ENCODE measurements at places on chromosomes 13 and 19. TPM values are rescaled to one million over a fixed set of nuclear protein-coding genes. Genes with fewer than 3 reads are reported as not detected.

Gene ZNF808
- 25.6 TPM for total RNA-seq

GRCh38 chr19:52198678-52199077, 8.8 kb downstream of the PPP2R1A start:
- ATAC-seq: no peak

DNA sequence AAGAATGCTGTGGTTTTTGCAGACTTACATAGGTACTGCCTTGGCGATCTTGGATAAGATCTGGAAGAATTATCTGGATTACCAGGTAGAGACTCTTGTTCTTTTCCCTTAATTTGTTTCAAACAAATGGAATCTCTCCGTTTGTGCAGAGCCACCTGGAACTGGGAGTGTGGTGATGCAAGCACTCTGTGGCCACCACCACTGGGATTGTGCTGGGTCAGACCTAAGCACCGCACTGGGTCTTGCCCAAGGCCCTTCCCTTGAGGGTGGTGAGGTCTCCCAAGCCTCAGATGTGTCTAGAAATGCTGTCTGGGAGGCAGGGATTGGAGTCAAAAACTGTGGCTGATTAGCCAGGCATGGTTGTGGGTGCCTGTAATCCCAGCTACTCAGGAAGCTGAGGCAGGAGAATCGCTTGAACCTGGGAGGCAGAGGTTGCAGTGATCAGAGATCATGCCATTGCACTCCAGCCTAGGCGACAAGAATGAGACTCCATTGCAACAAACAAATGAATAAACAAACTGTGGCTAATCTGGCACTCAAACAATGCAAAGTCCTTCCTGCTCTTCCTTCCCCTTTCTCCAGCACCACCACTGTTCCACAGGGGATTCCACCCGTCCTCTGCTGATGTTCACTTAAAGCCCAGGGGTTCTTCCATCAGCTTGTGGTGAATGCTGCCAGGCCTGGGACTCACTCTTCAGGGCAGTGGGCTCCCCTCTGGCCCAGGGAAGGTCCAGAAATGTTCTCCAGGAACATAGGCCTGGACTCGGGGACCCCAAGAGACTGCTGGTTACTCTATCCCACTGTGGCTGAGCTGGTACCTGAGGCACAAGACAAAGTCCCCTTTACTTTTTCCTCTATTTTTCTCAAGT, 10.8 kb upstream of the CEACAM1 start:
- no peak for ATAC-seq

DNA sequence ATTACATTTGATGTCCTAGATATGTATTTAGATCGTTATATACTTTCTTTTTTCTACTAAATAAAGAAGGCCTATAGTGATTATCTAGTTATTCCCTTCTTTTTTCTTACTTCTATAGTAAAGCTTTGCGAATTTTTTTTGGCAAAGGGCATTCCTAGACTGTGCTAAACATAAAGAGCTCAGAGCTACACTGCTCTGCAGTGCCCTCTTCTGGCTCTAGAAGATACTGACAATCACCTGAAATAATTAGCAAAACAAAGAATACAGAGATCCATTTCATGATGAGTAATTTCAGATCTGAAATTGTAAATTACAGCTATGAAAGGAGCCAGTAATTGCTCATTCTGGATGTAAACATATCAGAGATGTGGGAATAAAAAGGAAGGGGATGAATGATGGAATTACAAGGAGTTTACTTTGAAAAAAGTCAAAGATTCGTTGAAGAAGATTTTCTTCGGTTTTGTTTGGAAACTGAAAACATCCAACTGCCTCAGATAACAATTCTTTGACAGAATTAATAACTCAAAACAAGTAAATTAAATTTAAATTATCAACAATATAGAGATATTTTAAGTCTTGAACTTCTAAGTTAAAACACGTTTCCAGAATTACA, 288.5 kb downstream of the NALCN start:
- ATAC-seq: no peak

- ATAC-seq: peak; percentile 35
These were observed 148.6 kb upstream of the SOX21 start for GRCh38 chr13:94860981-94861407.

GRCh38 chr13:60152114-60152513, 11.6 kb downstream of the DIAPH3 start:
- ATAC-seq: no peak

Gene IGSF23
- total RNA-seq: not detected

DNA sequence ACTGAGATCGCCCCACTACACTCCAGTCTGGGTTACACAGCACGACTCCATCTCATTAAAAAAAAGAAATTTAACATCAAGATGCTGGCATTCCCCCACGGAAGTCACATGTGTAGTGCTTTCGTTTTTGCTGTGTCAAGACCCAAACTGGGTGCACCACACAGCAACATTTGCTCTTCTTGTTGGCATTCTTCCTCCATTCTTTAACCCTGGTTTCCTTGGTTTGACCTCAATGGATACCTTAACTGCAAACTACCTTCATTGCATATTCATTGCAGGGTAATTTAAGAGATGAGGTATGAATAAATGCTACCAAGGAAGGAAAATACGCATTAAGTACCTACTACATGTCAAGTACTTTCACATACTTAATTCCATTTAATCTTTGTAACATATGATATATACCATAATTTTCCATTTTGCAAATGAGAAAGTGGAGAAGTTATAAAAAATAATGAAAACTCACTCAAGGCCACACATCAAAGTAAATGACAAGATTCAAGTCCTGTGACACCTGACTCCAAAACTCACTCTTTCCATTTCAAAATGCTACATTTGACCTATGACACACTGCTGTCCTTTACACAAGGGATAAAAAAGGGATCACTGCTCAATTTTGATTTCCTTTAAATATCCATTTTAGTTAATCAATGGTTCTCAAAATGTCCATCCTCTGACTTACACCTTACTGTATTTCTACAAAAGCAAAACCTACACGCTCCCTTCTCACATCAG, 59.2 kb downstream of the STK24 start:
- ATAC-seq: no peak

DNA sequence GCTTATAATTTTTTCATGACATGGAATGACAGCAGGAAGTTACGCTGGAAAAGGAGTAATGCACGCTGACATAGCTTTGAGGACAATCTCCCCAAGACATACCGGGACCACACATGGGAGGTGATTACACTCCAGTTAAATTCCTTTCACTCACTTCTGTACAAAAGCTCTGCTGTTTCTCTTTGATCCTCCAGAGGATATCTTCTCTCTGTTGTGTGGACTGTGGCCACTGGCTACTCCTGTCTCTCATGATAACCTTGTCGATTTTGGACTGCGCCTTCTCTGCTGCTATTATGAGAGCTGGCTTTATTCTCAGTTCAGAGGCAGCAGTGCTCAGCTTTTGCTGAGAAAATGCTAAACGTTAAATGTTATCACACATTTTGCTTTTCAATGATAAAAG, 464.6 kb downstream of the FGF9 start:
- no peak for ATAC-seq

DNA sequence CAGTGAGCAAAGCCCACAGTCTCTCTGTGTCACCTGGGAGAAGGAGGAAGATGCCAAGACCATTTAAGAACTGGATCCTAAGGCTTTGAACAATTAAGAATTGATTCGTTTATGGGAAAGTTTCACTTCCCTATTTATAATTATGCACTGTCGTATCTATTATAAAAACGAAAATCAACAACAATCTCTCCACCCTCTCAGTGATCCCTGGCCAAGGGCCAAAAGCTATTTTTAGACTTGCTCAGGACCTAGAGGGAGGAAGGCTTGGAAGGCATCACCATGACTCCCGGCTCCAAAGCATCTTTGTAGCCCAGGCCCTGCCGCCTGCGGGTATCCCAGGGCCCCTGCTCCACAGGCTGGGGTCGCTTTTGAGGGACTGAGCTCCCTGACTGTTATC, 1.3 kb downstream of the RHPN2 start:
- no peak for ATAC-seq

GRCh38 chr13:94682229-94682628, 30.1 kb downstream of the SOX21 start:
- no peak for ATAC-seq

Gene KLK14
- total RNA-seq: not detected

GRCh38 chr19:18672606-18673337, 10.7 kb upstream of the CRTC1 start:
- ATAC-seq: peak; percentile 34

GRCh38 chr19:30671622-30672051, 299.5 kb downstream of the ZNF536 start:
- no peak for ATAC-seq

Gene PRTN3
- total RNA-seq: not detected

Gene LYPD5
- total RNA-seq: 7.2 TPM

DNA sequence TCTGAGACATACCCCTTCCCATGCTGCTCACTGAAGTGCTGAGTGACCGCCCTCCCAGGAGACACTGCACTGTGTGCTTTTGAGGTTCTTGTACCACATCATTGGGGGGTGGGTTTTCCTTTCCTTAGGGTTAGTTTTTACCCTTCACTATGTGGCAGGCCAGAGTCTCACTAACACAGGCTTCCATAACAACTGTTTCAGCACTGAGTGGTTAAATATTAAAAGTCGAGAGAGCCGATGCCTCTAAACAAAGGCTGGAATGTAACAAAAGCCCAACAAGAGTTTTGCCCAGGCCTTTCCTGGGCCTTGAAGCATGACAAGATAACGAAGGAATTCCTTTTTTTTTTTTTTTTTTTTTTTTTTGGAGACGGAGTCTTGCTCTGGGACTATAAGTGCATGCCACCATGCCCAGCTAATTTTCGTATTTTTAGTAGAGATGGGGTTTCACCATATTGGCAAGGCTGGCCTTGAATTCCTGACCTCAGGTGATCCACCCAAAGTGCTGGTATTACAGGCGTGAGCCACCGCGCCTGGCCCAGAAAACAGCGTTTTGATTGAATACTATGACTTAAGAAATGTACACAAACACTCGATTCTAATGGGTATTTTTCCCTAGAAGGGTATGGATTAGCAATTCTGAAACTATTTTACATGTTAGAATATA, 46.5 kb downstream of the ZNF823 start:
- no peak for ATAC-seq

Gene LMTK3
- 1.2 TPM for total RNA-seq

DNA sequence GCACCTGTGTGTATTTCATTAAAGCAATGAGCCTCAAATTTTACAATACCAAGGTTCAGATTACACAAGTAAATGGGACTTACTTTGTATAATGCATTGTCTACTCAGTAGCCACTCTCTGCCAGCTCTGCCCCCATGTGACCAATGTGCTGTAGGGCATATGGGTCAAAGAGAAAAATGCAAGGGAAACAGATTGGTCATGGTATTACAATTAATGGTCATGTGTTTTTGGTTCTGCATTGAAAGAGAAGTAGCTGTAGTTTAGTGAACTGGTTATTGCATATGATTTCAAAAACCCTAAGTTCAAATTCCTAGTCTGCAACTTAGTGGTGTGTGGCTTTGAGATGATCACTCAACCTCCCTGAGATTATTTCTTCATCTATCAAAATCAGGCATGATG, 545.4 kb downstream of the SUCLA2 start:
- ATAC-seq: no peak
